ENCODE measurements at places on chromosomes 6 and 20.

GRCh38 chr6:836276-836853 is 143.4 kb upstream of the EXOC2 start:
- no peak for DNase-seq

DNA sequence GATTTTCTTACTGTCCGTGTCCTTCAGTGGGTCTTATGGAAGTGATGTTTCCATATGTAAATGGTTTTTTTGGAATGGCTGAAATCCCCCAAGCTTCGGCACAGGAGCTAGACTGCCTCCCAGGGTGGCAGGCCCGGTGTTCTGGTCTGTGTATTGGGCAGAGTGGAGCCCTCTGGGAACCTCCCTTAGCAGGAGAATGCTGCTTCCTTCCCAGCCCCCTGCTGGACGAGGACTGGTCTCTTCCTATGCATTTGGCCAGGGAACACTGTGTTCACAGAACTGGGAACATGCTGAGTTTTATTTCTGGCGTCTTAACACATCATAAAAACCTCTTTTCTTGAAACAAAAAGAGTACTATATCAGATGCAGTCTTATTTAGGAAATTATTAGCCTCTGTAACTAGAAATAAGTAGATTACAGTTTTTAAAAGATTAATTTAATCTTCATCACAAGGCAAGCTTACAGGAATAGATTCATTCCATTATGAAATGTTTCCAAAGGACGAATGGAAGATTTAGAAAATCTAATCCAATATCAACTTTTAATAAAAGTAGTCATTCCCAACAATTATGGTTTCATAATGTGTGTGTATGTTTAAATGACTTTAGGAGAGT is 56.6 kb downstream of the SYTL3 start:
- no peak for DNase-seq

- no peak for DNase-seq
Observed at GRCh38 chr20:19212821-19213502, 520 bp downstream of the SLC24A3 start.

- DNase-seq, result no peak
Observed at GRCh38 chr6:104281370-104281769, 578.3 kb downstream of the HACE1 start.

DNA sequence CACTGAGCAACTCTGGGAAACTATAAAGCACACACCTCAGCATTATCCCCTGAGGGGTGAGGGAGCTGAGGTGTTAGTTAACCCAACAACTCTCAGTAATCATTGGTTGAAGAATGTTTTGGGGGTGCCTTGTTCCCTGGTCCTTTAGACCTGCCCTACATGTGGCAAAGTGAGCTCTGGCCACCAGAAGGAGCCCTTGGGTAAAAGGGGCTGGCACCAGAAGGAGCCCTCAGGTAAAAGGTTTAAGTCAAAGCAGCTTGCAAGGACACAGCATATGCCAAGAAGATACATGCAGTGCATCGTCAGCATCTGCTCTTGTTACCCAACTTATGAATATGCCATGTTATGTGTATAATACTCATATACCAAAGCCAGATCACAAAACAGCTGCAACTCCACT is 1081.7 kb downstream of the KIF16B start:
- no peak for DNase-seq

DNA sequence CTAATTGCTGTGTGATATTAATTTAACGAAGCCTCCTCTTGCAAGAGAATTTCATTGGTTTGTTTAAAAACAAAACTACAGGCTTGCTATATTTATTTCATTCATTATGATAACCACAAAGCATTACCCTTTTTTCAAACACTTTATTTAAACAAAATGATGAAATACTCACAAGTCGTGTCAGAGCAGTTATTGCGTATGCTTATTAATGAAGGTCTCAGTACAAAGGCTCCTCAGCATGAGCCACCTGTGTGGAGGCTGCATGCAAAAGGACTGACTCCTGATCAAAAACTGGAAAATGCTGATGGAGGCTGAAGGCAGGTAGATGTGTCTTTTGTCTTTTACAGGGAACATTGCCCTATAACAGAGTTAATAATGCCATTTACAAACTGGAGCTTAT is 130.5 kb downstream of the CRYBG1 start:
- DNase-seq, result no peak

DNA sequence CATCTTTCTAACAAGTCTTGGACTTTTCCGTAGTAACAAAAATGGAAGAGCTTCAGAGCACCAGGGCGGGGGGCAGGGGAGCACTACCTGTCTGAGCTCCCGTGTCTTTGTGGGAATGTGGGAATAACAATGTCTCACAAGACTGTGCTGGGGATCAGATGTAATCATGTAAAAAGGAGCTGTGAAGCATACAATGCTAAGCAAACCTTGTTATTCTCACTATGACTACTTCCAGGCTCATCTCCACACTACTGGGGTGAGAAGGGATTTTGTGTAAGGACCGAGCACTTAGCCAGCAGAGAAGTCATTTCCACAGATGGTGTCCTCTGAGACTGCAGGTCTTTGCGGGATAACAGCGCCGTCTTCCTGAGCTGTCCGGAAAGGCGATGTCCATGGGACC is 27.1 kb downstream of the PRR18 start:
- DNase-seq, result no peak

DNA sequence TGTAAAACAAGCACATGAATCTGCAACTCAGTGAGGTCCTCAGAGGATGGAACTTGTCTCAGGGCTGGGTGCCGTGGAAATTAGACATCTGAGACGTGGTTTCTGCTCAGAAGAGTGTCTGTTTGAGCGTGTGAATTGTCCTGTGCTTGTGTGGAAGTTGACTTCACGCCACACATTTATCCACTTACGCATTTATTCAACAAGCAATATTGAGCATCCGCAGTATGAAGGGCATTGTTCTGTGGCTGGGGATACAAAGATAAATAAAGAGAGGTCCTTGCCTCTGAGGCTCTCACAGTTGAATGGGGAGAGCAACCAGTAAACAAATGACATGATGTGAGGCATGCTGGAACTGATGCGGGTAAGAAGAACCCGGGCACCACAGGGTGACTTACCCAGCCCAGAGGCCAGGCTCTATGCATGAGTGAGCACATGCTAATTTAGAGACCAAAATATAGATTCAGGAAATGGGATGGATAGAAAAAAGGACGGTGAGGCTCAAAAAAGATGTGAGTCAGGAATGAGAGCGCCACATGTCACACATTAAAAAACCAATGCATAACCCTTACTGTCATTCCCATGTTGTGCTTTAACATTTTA is 60.4 kb downstream of the SOBP start:
- no peak for DNase-seq

GRCh38 chr6:169807229-169807628 is 55.8 kb downstream of the ERMARD start:
- no peak for DNase-seq

DNA sequence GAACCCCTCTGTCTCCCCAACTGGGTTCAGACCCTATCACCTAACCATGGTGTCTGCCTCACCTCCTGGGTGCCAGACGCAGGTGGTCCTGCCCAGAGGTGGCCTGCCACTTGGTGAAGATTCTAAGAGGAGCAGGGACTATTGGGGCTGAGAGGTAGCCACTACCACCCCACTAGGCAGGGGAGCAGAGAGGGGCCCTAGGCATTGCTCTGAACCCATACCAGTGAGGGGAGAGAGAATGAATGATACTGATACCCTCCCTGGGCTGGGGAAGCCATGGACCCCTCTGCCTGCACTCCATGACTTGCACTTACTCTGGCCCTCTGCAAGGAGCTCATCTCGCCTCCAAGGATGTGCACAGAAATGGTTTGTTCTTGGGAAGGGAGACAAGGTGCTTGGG is 31.7 kb upstream of the SPDEF start:
- DNase-seq, result no peak

GRCh38 chr6:140537211-140537610 is 1162.8 kb upstream of the CITED2 start:
- no peak for DNase-seq

- DNase-seq, result no peak
Observed at GRCh38 chr6:81942067-81942370, 189.5 kb upstream of the TENT5A start.

DNA sequence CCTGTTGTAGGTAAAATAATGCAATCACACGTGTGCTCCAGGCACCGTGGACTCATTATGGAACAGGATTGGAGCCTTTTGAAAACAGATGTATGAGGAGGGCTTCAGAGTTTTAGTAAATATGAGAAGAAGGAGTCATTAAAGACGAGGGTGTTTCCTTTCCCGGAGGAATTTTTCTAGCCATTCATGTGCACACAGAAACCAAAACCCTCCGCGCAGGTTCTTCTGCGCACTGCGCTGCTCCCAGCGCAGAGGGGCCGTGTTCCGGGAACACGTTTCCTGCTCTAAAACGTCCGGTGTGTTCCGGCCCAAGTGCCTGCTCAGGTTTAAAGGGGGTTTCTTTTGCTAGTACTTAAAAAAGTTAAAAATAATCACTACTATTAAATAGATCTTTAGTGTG is 11.6 kb downstream of the GPR31 start:
- DNase-seq, result no peak

DNA sequence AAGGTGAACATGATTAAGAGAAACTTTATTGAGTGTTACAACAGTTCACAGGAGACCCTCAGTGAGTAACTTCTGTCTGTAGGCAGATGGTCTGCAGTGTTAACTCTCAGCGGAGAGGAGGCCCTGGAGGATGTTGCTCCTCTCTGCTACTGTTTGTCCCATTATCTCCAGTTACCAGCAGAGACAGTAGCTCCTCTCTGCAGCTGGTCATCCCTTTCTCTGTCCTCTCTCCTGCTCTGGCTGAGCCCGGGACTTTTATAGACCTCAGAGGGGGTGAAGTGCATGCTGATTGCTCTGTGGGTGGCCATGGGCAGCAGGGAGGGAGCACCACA is 5.7 kb downstream of the GTSF1L start:
- no peak for DNase-seq

DNA sequence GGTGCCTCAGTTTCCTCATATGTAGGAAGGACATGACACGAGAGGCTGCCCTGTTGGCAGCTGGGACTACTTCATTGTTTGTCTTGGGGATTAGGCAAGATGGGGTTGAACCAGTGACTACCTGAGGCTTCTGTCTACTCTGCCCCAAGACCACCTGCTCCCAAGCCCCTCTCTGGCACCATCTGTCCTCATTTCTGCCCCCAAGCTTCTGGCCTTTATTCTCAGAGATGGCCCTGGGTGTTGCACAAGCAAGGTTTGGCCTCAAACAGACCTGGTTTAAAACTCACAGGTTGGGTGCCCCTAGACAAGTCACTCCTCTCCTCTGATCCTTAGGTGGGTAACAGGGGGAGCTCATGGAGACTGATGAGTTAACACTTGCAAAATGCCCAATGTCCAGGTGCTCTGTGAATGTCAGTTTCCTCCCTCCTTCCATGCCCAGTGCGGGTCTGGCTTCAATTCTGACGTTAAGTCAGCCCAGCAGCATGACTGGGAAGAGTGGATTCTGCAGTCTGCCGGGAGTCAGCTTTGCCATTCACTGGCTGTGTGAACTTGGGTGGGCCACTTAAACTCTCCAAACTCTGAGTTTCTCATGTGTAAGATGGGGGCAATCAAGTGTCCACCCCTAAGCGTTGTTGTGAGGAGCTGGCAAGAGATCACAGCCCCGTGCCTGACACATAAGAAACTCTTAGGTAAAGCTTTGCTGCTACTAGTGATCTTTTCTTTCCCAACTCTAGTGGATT is 84.5 kb upstream of the TOX2 start:
- DNase-seq, result no peak

GRCh38 chr6:44003345-44004061 is 123.7 kb downstream of the MRPL14 start:
- DNase-seq, result no peak

DNA sequence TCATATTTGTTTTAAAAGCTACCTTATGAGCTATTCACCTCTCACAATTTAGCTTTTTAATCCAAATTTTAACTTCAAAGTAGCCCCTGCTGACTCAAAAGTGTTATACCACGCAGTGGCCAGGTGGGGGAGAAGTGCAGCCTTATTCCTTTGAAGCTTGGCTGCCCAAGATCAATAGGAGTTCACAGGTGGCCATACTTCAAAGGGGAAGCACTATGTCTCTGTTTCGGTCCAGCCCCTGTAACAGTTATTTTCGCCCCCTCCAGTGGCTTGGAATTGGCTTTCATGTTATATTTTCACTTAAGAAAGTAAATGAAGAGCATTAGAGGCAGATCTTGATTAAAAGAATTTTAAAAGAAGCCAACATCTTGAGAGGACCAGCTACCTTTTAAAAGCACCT is 608.4 kb downstream of the EPHA7 start:
- no peak for DNase-seq

- no peak for DNase-seq
Observed at GRCh38 chr20:51679254-51679921, 88.8 kb downstream of the ATP9A start.

- DNase-seq, result no peak
Observed at GRCh38 chr6:28105245-28105639, 19.2 kb upstream of the ZSCAN16 start.

DNA sequence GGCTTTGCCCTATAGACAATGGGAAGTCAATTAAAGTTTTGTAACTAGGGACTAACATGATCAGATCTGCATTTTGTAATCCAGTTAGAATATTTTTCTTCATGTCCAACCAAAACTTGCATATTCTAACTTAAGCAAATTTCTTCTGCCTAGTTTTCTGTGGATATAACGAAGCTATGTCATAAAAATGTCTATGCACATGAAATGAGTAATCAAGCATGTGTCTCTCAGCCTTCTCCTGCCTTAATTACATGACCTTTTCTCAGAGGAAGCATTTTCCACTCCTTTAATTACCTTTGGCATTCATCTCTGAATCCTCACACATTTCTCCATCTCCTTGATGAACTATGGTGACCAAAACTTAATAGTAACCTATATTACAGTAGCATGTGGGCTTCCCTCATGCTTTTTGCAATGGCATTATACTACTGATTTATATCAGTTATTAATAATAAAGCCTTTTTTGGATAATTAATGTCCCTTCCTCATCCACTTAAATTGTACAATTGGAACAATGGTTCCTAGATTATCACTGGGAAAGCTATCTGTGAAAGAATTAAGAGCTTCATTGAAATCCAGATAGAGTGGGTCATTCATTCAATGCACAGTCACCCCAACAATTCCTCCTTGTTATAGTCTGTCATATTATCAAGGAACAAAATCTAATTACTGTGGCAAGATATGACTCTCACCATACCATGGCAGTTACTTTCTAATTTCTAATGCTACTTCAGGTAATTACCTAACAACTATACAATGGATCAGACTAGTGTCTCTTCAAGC is 19.1 kb upstream of the FBXO9 start:
- no peak for DNase-seq

DNA sequence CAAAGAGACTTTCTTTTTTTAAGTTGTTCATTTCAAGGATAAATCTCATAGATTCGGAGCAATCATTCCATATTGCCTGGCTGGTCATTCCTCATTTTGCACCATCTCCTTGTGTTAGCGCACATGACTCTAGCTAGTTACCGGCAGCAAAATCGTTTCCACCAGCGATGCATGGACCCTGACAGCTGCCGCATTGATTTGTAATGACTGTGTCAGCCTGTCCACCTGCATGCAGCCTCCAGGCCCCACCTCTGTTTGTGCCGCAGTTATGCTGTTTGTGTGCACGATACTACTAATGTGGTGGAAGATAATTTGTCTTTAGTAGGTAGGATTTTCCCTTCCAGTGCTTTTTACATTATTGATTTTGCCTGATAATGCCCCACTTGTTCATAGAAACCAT is 164.0 kb downstream of the TBC1D7 start:
- DNase-seq, result no peak

- no peak for DNase-seq
Observed at GRCh38 chr6:121260651-121261102, 73.6 kb downstream of the TBC1D32 start.

Measured in T-helper 22 cell (primary cell).